CD8-positive, alpha-beta memory T cell (primary cell): ENCODE measurements at places on chromosomes 5 and 9. TPM values are rescaled to one million over a fixed set of nuclear protein-coding genes. Genes with fewer than 3 reads are reported as not detected.

NPDC1 gene
- 27.5 TPM for total RNA-seq

DNA sequence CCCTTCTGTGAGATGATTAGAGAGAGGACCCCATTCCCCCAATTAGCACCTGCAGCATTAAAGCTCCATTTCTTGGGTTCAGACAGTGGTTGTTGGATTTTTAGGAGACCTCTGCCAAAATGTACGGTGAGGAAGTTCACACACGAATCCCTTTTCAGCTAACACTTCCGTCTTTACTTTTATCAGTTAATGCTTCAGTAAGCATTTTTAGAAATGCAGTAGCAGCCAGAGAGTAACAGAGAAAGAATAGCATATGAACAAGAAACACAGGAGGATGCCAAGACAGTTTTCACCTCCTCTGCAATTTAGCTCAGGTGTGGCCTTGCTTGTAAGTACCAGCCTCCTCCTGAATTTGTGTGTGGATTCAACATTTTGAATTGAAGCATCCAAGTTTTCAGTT is 312.9 kb downstream of the ISL1 start:
- DNase-seq, result no peak

- DNase-seq, result no peak
Measured at GRCh38 chr5:142878111-142878510, 107.9 kb downstream of the ARHGAP26 start.

STK32A gene
- total RNA-seq, result not detected
